SIG-M5 (cell line): ENCODE measurements at places on chromosomes 6 and 20.

- DNase-seq: no peak
Observed at GRCh38 chr6:24009319-24009718, 116.7 kb upstream of the NRSN1 start.

GRCh38 chr20:13260650-13261279 is 39.7 kb downstream of the ISM1 start:
- no peak for DNase-seq

GRCh38 chr6:136647363-136647852 is 97.2 kb upstream of the MAP7 start:
- no peak for DNase-seq

DNA sequence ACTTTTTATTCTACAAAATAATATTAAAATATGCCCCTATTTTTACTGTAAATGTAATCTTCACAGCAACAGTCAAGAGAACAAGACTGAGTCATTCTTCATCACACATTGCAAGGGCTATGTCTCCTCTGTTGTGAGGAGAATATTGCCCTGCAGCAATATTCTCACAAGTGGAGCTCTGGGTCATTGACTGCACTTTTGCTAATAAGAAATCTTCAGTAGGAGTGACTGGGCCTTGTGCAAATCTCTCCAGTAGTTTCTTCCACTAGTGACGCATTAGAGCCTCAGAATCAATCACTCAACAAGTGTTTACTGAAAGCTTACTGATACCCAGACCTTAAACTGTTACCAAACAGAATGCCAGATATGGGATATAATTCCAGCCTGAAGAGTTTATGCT is 49.1 kb downstream of the LAMA2 start:
- DNase-seq: no peak

- DNase-seq: no peak
Observed at GRCh38 chr6:148261470-148261869, 81.2 kb upstream of the SASH1 start.

DNA sequence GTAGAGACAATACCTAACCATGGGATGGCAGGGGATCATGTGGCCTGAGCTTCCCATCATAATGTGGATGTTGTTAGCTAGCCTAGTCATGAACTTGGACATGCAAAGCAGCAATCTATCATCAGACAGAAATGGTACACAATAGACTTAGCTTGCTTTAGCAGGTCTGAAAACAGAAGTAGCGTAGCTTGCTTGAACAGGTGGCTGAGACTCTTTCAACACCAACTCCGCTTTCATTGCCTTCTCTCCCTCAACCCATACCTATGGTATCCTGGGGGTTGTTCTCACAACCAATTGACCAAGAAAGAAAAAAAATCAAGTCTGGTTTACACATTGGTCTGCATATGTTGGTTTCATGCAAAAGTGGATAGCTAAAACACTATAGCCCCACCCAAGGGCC is 23.0 kb downstream of the CD164 start:
- no peak for DNase-seq

DNA sequence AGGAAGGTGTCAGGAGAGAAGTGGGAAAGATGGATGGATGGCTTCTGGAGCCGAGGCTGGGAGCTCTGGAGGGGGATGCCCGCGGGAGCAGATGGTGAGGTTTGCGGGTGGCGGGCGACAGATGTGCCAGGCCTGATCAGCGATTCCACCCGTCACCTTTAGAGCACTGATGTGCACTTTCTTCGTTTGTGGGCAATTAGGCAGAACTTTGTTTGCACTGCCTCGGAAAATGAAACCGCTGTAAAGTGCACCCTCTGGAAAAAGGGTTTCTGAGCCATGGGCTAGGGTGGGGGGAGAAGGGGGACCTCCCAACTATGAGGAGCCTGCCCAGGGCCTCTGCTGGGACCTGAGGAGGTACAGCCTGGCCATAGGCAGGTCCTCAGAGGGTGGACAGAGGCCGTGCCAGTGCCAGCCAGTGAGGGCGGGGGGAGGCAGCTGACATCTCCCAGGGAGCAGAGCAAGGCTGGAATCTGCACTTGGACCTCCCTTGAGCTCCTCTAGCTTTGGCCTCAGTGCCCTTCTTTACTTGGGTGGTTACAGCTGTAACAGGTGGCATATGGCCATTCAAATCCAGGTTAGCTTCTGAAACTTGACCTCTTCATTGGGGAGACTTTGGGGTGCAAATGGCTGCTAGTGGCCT is 58.7 kb downstream of the CD40 start:
- no peak for DNase-seq

DNA sequence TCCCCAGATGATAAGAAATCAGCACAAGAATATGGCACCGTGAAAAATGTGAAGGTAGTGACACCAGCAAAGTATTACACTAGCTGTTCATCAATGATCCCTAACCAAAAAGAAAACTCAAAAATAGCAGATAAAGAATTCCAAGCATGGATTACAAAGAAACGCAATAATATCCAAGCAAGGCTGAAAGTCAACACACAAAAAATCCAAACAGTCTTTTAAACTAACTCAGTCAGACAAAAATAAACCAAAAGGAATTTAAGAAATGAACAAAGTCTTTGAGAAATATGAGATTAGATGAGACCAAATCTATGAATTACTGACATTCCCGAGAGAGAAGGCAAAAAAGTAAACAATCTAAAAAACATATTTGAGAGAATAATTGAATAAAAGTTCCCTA is 976.1 kb upstream of the MAP3K7 start:
- no peak for DNase-seq

- no peak for DNase-seq
Observed at GRCh38 chr6:122666418-122666817, 56.2 kb downstream of the PKIB start.

- DNase-seq: no peak
Observed at GRCh38 chr6:17600527-17601385, 654 bp downstream of the FAM8A1 start.

DNA sequence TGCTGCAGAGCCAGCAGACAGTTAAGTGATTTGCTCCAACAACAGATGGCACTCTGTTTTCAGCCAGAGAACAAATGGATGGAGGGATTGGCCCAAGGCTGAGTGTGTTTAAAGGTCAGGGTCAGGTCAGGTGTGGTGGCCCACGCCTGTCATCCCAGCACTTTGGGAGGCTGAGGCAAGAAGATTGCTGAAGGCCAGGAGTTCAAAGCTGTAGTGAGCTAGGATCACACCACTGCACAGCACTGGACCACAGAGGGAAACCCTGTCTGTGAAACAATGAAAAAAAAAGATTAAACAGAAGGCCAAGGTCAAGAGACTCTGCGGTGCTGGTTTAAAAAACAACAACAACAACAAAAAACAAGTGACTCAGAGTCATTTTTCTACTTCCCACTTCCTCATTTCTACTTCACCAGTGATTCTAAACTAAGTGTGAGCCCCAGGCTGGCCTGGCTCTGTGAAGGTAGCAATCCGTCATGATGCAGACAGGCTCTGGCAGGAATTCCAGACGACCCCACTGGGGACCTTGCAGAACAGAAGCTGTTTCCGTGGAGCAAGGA is 42.5 kb upstream of the ARMC2 start:
- DNase-seq: no peak

- no peak for DNase-seq
Observed at GRCh38 chr6:31712296-31712695, 2.9 kb upstream of the LY6G6D start.

DNA sequence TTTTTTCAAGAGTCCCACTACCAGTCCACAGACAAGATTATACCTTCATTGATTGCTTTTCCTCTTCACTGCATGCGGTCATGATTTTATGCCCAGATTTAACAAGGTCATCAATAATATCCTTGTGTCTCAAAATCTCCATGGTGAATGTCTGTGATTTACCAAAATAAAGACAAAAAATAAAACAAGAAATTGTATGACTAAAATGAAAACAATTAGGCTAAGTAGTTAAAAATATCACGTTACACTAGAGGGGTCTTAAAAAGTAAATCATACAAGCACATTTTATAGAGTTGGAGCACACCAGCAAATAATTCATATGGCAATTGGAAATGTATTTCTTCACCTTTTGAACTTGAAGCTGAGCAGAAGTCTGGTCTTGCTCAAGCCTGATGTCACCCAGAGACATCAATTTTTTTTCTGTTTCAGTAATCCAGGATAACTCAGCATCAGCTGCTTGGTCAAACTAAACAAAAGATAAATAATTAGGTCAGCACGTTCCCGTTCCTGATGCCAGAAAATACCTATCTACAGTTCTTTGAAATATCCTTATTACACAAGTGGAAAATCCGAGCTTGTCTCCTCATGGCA is 125.4 kb downstream of the DST start:
- DNase-seq: no peak

DNA sequence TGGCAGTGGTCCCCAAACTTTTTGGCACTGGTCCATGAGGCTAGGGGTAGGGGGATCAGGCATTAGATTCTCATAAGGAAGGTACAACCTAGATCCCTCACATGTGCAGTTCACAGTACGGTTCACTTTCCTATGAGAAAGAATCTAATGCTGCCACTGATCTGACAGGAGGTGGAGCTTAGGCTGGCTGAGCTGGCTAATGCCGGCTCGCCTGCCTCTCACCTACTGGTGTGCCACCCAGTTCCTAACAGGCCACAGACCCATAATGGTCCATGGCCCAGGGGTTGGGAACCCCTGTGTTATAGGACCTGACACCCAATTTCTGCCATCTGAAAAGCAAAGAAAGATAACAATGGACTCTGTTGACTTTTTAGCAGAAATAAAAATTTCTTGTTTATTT is 199.6 kb downstream of the GMPR start:
- no peak for DNase-seq

DNA sequence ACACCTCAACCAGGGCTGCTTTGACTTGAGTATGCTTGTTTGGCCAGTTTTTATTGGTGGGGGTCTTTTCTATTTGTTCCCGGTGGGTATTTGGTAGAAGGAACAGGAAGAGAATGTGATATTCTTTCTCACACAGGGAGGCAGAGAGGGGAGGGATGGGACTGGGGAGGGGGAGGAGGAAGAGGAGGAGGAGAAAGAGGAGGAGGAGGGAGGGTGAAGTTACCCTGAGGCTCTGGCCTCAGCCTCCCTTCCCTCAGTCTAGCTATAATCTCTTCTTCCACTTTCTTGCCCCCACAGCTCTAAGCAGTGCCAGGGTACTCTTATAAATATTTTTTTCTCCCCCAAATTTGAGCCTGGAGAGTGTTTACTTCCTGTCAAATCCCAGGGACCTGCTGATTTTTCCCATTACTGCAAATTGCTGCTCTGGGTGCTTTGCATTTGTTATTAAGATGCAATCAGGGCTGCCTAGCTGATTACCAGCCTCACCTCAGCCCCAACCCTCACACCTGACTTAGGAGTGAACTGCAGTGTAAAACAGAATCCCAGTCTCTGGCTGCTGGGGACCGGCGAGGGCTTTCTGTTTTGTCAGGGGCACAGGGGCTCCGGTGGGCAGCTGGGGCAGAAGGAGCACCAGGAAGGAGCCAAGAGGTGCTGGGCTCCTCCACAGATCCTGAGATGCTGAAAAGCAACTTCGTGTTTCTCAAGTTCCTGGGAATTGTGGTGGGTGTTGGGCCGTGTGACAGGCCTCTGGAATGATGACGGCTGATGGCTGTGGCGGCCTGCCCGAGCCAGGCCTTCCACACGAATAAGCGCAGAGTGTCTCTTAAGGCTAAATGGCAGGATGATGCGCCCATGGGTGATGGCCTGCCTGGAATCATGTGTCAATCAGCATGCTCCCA is 141.4 kb downstream of the CD83 start:
- DNase-seq: no peak

DNA sequence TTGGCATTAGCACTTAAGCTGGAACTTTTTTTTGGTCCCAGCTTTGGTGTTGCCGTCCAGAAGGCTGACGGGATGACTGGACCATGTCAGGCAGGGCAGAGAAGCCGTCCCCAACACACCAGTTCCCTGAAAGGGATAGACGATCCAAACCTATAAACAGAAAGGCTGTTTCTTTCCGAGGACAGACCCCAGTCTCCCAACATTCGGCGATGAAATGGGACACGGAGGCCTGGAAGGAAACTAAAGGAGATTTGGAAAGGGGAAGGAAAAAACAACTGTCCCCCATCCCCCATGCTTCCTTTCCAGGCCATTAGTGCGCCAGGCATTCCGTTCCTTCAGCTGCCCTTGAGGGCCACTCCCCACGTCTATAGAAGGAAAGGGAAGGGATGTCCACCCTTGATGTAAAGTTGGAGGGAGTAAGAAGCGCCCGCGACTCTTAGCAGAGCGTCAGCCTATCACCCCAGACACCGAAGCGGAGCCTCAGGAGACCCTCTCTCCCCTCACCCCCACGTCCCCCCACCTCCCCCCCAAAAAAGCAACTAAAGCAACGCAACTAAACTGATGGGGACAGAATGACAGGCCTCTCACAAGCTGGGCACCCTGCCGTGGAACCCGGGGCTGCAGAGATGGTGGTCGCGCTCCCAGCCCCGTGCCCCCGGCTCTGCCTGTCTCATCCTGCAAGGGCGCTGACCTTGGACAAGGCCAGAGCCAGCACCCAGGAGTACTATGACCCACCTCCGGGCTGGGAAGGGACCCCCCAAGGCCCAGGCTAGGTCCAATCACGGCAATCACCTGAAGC is 638 bp downstream of the BLCAP start:
- DNase-seq: no peak

DNA sequence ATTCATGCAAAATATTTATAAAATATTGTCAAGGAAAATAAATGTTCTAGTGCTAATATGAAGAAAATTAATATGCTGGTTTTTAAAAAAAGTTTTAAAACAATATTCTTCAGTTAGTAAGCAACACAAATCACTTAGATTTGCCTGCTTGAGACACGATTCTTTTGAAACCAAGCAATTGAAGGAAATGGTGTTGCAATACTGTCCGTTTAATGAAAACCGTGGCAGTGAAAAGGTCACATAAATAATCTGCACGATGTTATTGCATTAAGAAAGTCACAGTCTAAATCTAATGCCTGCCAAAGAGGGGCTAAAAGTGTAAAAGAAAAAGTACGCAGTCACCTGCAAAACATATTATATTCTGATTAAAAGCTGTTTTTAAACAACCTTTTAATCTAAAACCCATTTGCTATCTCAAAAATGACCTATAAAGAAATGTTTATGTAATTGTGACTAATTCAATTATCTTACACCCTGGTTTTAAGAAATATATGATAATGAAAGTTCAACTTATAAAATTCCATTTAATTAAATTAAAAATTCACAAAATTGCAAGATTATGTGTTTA is 143.0 kb downstream of the GMDS start:
- no peak for DNase-seq

- no peak for DNase-seq
Observed at GRCh38 chr20:43167615-43168014, 22.1 kb downstream of the PTPRT start.

DNA sequence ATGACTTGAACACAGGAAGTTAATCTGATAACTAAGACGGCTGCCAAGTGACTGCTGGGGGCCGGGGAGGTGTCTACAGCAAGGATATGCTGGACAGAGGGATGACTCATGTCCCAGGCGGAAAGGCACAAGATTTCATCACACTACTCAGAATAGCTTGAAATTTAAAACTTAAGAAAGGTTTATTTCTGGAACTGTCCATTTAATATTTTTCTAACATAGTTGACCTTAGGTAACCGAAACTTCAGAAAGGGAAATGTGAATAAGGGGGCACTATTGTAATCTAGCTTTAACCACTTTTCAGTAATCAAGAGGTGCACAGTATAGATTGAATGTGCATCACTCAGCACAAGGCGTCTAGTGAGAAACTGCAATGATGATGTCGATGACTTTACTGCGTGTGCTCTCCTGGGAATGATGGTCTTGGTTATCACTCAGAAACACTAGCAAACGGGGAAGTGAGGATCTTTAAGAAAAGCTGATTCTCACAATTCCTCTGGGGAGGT is 171.5 kb downstream of the QKI start:
- DNase-seq: peak; percentile 43

GRCh38 chr20:53522026-53522425 is 71.6 kb downstream of the ZNF217 start:
- DNase-seq: no peak

- no peak for DNase-seq
Observed at GRCh38 chr6:45448417-45449389, 71.0 kb upstream of the SUPT3H start.
